Activated CD8-positive, alpha-beta T cell treated with anti-CD3 and anti-CD28 coated beads for 36 hours (primary cell): ENCODE measurements at places on chromosomes 6 and 20. TPM values are rescaled to one million over a fixed set of nuclear protein-coding genes. Genes with fewer than 3 reads are reported as not detected.

GRCh38 chr20:21741266-21741665, 35.8 kb downstream of the PAX1 start:
- no peaks in the 10 kb centered on the region for H3K4me1 ChIP-seq
- no peaks in the 10 kb centered on the region for H3K36me3 ChIP-seq
- H3K27me3 ChIP-seq: no peaks in the 10 kb centered on the region
- H3K27ac ChIP-seq: no peak overlapping the region

DNA sequence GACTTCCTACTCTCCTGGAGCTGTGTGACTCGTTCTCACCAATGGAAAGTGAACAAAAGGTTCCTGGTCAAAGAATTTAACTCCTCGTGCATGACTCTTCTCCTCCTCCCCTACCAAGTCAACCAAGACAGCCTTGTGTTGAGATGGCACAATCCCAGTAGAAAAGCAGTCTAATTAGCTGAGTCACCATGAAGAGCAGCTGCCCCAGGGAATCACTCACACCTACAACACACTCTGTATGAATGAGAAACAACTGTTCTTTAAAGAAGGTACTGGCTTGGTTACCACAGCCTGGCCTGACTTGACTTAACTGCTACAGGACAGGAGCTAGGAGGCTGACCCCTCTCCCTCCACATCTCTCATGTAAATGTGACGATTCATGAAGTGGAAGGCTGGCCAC, 2.9 kb upstream of the HLA-DOB start:
- DNase-seq: no peak

DNA sequence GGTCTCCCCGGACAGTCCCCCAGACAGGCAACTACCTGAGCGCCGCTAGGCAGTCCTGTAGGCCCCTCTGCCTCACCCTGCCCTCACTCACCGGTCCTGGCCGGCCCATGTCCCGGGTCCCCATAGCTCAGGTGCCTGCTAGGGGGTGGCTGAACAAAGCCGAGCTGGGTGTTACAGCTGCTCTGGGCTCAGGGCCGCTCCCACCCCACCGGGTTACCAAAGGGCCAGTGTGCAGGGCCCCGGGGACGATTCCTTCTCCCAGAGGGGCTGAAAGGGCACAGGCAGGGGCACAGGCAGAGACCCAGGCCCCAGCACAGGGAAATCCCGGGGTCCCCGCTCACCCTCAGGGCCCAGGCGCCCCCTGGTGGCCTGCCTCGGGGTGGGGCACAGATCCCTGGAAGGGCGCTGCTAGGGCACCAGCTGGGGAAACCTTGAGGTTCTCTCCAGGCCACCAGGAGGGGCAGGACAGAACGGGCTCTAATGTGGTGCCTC, 118.4 kb downstream of the GRM4 start:
- H3K27me3 ChIP-seq: no peaks in the 10 kb centered on the region
- no peak overlapping the region for H3K4me3 ChIP-seq
- no peaks in the 10 kb centered on the region for H3K36me3 ChIP-seq
- no peaks in the 10 kb centered on the region for H3K4me1 ChIP-seq

The CNR1 gene
- total RNA-seq: not detected

The NPEPL1 gene
- 15.4 TPM for total RNA-seq

The C20orf144 gene
- total RNA-seq: 0.36 TPM

The TSPO2 gene
- total RNA-seq: not detected

GRCh38 chr6:90983462-90983861, 396.6 kb upstream of the MAP3K7 start:
- no peak overlapping the region for H3K4me3 ChIP-seq
- peaks cover 1% of the 10 kb centered on the region for H3K27me3 ChIP-seq
- H3K4me1 ChIP-seq: no peaks in the 10 kb centered on the region
- no peaks in the 10 kb centered on the region for H3K36me3 ChIP-seq
